Left cardiac atrium (tissue), 4 donors: ENCODE measurements at places on chromosomes 4 and X. TPM values are rescaled to one million over a fixed set of nuclear protein-coding genes. Genes with fewer than 3 reads are reported as not detected.
A peak's percentile ranks its signal among the peaks of the same experiment; 100 is the strongest.

- DNase-seq, result no peak
Measured at GRCh38 chrX:47850901-47851300, 14.2 kb downstream of the ZNF81 start.

GRCh38 chr4:182627996-182628395, 289.2 kb downstream of the DCTD start:
- no peak for DNase-seq

DNA sequence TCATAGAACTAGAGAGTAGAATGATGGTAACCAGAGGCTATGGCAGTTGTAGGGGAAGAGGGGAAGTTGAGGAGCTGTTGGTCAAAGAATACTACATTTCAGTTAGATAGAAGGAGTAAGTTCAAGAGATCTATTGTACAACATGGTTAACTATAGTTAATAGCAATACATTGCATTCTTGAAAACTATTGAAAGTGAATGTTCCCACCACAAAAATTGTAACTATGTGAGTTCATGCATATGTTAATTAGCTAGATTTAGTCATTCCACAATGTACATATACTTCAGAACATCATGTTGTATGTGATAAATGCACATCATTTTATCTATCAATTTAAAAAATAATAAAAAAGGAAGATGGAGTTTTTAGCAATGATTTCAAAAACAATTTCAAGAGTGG, 125.3 kb upstream of the IL15 start:
- no peak for DNase-seq

DNA sequence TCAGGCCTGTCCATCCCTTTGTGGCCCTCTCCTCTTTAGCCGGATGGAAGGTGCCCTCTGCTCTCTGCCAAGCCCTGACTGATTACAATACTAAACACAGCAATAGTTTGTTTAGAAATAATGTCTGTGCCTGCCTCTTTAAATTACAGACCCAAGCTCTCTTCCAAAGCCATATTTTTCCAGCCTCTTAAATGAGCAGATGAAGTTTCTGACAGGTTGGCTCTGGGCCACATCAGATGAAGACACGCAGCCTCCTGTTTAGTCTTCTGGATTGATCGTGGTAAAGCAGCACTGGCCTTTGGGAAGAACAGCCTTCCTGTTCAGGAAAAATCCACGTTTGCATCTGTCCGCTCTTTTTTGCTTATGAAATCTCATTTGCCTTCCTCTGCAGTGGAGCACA, 133.6 kb downstream of the CPE start:
- no peak for DNase-seq

DNA sequence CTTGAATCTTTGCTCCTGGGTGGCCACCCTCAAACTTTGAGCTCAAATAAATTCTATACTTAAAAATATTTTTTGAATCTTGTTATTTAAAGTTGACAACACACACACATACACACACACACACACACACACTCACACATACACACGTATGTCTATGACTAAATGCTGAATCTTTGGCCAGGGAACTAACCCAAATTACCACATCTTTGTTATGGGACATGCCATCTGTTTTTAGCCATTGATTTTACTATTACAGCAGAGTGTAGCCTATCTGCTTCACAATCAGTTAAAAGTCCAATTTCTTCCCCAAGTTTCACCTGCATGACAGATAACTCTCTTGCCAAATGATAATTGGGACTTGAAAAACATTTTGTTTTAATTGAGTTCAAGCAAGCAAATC, 45.0 kb upstream of the USP46 start:
- DNase-seq, result no peak

DNA sequence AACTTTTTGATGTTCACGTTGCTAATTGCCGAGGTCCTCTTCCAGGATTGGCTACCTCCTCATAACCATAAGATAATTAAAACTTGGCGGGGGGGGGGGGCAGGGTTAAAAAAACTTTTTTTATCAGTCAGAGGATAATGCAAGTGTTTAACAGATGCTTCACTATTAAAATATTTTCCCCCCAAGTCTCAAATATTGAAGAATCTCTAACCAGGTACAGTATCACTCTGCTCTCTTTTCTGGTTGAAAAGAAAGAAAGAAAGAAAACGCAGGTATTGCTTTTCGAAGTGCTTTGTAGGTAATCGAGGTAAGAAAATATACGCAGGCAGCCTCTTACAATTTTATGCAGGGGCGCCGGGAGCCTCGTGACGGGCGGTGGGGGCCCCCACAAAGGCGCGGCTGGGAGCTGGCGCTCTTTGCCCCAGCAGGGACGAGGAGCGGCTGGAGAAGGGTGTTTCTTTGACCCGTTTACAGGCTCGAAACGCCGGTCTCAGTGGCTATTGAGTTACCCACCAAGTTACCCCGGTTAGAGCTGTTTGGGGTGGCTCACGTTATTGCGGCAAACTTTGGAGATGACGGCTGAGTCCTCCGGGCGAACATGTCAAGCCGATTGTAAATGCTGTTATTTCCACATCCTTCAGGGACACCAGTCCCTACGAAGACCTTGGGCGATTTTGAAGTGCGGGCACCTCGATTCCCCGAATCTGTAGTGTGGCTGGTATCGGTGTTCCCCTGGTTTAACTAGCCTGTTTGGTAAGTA, 477 bp upstream of the HAND2 start:
- no peak for DNase-seq

DNA sequence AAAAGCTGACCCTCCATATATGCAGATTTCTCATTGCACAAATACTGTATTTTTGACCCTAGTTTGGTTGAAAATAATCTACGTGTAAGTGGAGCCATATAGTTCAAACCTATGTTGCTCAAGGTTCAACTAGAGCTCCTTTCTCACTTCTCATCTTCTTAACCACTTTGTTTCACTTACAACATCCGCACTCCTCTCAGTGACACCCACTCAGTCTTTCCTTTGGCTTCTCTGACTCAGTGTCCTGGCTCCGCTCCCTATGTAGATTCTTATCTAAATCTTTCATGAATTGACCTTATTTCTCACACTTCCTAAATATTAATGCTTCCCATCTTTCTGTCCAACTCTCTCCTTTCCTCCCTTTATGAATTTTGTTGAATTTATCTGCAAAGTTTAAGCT, 32.9 kb upstream of the DKK2 start:
- DNase-seq, result no peak

- DNase-seq, result no peak
Measured at GRCh38 chr4:54215379-54216077, 13.6 kb upstream of the PDGFRA start.

DNA sequence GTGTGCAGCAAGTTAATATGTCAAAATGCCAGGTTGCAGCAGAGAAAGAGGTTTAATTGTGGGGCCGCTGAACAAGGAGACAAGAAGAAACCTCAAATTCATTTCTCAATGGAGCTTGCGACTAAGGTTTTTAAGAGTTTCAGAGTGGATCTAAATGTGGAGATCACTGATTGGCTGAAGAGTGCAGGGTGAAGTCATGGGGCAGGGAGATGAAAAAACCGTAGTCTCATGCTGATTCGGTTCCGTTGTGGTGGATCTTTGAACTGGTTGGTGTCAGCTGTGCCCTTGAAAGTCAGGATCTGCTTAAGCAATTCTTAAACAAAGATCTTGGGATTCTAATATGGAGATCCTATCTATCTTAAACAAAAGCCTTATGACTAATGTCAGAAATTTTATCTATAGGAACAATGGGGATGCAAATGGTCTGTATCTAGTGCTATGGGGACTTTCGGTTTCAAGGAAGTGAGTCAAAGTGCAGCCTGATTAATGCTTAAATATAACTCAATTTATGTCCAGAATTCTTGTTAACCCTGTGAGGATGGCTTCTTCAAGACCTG, 173.9 kb upstream of the CENPE start:
- no peak for DNase-seq

DNA sequence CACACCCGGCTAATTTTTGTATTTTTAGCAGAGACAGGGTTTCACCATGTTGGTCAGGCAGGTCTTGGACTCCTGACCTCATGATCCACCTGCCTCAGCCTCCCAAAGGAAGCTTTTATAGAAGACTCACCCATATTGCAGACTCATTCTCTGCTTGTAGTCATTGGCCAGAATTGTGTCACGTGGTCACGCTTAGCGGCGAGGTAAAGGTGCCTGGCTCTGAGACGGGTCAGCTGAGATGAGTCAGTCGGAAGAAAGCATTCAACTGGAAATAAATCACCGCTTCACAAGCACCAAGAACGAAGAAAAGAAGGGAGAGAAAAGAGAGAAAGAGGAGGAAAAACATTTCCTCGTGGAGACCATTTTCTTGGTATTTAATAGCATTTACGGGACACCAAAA, 218.8 kb upstream of the NOCT start:
- no peak for DNase-seq

DNA sequence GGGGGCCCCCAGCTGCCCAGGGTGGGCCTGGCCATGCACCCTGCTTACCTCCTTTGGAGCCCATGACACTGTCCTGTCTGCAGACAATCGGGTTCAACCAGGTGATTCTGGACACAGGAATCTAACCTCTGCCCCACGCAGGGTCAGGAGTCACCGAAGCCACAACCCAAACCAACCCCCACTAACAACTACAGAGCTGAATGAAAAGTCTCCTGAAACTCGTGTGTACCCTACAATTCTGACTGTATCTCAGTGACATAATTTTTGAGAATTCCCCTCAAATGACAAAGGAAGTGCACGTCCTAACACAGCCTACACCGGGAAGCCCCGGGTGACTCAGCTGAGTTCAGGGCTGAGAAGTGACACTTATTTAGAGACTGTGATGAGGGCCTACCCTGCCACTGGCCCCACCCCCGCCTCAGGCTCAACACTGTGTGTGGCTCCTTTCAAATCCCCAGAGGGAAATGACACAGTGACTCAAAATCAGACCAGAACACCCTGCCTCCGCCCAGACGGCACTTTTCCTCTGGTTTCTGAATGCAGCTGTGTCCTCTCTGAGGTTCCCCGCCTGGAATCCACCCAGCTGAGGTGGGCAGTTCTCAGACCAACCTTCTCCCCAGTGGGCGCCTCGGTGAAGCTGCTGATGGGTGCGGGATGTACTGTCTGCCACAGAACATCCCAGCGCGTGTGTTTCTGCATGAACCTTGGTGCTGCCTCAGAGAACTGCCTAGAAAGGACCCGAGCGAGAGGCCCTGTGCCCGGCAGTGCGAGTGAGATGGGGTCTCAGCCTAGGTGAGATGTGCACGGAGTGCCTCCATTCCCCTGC, 9.9 kb downstream of the TNIP2 start:
- peak; percentile 65 for DNase-seq

- no peak for DNase-seq
Measured at GRCh38 chr4:182344968-182345367, 101.8 kb downstream of the TENM3 start.

DNA sequence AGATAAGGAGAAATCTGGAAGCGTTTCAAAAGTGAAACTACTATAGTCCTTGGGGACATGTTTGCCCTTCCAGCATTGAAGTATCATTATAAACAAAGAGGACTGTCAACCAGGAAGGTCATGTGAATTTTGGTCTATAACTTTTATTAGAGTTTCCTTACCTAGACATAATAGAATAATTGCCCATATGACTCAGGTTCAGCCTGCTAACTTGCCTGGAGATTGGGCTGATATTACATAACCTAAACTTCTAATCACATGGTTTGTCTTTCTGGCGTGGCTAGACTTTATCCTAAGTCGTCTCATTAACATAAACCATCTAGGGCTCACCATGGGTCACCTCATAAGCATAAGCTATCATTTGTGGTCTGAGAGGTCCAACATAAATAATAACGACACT, 775.9 kb downstream of the CENPC start:
- no peak for DNase-seq

GRCh38 chr4:168610911-168611530, 114.2 kb downstream of the PALLD start:
- DNase-seq, result no peak

- no peak for DNase-seq
Measured at GRCh38 chr4:40808926-40809457, 59.2 kb downstream of the NSUN7 start.

DNA sequence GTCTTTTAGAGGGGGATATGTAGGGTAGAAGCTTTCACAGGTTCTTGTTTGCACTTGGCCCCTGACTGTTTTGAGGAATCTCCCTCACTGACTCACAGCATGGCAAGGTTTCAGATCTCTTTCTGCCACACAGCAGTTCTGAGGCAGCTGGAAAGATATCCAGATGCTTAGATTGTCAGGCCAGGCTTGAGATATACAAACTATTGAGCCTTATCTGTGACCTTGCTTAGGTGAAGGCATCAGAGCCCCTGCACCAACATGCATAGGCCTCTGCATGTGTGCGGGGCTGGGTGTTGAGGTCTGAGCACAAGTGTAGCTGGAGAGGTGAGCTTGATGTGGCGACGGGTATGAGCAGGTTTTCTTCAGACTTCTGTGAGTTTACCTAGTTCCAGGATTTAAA, 80.9 kb upstream of the MSANTD1 start:
- DNase-seq, result no peak

DNA sequence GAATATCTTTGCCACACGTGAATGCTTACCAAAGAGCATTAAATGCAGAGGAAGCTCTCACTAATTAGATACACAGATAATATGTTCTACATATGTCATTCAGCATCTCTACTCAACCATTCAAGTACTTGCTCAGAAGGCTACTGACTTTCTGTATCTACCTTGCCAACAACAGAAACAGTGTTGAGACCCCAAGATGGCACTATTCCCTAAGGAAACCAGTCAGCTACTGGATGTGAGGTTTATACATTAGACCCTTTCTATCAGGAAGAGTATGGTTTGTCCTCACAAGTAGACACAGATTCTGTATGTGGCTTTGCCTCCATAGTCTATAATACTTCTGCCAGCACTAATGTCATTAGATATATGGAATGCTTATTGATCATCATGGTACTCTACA, 443.9 kb upstream of the INTU start:
- no peak for DNase-seq

- DNase-seq, result no peak
Measured at GRCh38 chr4:53141308-53141707, 224.6 kb downstream of the SCFD2 start.

DNA sequence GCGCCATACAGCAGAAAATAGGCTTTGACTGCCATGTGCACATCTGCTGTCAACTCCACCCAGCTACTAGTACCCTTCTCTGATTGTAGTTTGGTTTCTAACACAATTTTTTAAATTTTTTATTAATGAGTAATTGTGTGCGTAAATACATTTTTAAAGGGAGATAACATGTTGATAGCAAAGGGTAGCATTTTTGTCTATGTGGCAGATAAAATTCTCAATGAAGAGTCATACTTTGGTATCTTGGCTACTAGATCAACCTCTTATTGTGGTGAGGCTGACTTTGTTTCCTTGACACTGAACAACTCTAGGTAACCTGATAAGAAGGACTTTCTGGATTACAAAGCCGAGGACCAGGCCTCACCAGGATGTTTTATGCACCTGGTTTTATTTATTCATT, 9.5 kb downstream of the ADH4 start:
- DNase-seq, result no peak

- DNase-seq, result no peak
Measured at GRCh38 chrX:119728487-119728886, 29.9 kb upstream of the SOWAHD start.

Gene GAB3
- 18.1 TPM for total RNA-seq

Gene DOCK11
- total RNA-seq, result 22.1 TPM

Gene LANCL3
- total RNA-seq, result 0.31 TPM

Gene GPM6B
- total RNA-seq, result 7.1 TPM

Gene HSFX1
- total RNA-seq, result 2.3 TPM

Gene SH3D19
- 88.0 TPM for total RNA-seq

Gene COL4A6
- 14.7 TPM for total RNA-seq

Gene ASB9
- 1.3 TPM for total RNA-seq

Gene PCGF3
- 26.6 TPM for total RNA-seq

Gene DDIT4L
- total RNA-seq, result 8.5 TPM

Gene ATOH1
- not detected for total RNA-seq

Gene ANKRD50
- total RNA-seq, result 6.8 TPM

Gene ELF4
- 6.4 TPM for total RNA-seq

Gene XAGE1A
- total RNA-seq, result not detected

Gene MAGEA12
- not detected for total RNA-seq

Gene CSAG1
- total RNA-seq, result not detected

Gene KLB
- 5.0 TPM for total RNA-seq

Gene RPS6KA6
- 2.1 TPM for total RNA-seq
